ENCODE measurements at places on chromosomes 5 and 9.

GRCh38 chr9:74847478-74848152, 40.1 kb downstream of the TRPM6 start:
- DNase-seq, result no peak

DNA sequence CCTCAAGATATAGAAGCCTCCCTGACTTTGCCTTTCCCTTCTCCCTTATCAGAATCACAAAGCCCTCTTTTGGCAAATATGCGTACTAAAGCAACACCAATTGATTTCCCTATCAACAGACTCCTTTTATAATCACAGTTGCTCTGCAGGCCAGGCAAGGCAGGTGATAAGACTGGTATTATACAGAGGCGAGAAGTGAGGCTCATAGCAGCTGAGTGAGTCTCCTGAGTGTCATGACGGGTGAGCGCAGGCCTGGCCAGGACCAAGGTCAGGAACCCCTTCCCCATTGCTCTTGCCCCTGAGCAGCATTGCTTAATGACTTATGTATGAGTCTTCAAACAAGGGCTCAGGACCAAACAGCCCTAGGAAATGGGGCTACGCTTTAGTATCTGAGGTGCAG, 70.8 kb downstream of the FBXO38 start:
- DNase-seq, result no peak

DNA sequence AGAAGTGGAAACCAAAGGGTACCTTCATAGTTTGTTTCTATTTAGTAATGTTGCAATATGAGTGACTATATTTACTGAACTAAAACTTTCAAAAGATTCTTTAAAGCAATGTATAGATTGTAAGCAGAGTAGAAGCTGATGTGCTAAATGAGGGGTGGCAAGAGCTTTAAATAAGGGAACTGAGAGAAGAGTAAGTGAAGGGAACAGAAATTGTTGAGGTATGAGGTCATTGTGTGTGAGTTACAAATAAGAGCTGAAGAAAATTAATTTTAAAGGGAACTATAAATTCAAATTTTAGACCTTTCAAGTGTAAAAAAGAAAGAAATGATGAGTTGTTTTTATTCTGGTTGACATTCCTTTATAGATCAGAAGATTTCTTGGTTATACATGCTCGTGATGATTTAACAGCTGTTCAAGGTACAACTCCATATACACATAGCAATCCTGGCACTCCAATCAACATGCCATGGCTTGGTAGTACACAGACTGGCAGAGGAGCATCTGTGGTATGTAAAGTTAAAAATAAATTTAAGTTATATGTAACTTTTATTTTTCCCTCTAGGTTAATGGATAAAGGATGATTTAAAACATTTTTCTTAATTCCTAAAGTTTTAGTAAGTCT, 135.1 kb upstream of the TNFAIP8 start:
- no peak for DNase-seq

DNA sequence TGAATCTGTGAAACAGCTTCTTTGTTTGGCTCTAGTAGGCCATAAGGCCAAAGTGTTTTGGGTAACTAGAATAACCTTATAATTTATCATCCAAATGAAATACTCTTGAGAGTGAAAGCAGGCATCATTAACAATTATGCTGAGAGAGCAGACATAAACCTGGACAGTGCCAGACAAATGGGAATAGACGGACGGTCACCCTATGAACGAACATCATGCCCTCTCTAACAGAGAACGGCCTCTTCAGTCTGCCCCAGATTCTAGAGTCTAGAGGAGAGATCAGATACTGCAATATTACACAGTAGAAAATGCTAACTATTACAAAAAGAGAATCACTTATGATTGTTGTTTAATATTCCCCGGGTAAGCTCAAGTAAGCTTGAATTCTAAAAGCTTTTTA, 68.5 kb downstream of the APBA1 start:
- no peak for DNase-seq

DNA sequence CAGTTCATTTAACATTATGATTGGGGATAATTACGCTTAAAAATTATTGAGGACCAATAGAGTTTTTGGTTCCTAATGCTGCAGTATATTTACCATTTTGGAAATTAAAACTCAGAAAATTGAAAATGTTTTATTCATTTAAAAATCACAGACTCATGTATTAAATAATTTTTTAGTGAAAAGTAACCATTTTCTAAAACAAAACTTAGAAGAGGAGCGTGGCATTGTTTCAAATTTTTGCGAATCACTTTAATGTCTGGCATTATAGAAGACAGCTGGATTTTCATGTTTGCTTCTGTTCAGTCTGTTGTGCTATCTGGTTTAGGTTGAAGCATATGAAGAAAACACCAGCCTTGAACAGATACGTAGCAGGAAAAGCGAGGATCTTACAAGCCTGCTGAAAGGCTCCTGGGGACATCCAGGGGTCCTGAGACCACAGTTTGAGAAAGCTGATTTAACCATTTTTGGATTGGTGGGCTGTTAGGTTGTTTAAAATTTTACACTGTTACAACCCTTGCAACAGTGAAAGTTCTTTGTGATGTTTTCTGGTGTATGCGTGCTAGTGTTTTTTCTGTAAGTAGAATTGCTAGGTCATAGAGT, 1.6 kb downstream of the ZFYVE16 start:
- DNase-seq, result no peak

DNA sequence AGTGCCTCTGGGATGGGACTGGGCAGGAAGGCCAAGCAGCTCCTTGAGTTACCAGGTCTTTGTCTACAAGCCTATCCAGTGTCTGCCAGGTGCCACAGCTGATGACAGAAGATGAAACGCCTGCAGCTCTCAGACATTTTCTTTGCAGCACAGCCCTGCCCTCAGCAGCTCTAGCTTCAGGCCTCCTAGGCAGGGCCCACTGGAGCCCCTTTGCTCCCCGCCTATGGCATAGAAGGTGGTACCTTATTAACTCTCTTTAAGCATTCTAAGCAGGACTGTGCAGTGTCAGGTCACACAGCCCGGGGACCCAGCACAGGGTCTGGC, 1.3 kb upstream of the SKP1 start:
- no peak for DNase-seq

DNA sequence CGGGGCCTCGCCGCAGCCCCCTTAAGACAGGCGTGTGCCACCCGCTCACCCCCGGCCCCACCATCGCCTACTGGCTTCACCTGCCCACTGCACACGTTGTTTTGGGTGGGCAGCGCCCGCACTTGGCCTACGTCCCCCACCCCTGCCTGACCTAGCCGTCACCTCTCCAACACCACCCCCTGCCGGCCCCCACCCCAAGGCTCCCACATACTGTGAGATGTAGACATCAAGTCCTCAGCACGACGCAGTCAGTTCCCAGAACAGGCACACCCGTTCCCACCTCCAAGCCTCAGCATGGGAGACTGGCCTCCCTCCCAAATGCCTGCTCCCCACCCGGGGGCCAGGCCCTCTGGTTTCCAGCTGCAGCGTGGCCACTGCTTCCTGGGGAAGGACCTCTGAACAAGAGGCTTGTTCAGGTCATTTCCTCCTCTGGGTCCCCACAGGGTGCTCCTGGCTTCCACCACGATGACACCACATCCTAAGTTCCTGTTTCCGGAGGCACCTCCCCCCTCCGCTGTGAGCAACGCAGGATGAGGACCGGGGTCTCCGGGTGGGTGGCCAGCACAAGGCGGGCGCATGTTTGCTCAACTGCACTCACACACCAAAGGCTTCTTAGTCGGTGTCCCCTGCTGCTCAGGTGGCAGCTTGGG, 11.3 kb downstream of the DBN1 start:
- DNase-seq, result no peak

DNA sequence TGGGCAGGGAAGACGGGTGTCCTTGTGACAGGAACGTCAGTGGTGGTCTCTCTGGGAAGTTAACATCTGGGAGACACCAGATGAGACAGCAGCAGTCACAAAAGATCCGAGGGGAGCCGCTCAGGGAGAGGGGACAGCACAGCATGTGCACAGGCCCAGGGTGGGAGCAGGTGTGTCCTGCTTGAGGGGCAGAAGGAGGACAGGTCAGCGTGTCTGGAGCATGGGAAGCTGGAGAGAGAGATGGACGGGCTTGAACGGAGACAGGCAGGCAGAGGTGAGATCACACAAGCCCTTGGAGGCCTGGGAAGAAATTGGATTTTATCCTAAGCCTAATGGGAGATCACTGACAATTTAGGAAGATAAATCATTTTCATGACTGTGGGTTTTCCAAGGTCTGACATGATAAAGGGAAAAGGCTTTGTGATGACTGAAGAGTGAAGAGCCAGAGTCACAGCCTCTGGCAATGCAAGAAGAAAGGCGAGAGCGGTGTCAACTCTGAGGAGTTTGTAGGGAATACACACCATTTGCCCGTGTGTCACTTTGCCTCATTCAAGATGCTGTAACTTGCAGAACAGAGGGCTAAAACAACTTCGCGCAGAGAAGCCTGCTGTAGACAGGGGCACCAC, 88.3 kb downstream of the FSTL4 start:
- no peak for DNase-seq

DNA sequence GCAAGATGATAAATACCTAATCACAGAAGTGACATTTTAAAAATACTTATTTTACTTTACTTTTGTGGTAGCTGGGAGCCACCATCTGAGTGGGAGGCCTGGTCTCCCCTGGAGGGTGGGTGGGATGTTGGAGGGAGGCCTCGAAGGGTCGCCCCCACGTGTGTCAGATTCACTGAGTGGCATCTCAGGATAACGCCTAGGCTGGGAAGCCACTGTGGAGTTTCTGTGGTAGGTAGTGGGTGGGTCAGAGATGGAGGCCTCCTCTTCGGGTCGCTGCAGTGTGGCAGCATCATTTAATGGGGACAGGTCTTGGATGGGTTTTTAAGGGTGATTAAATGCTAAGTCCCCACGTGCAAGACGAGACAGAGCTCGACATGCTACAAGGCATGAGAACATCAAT, 1154.8 kb upstream of the CDH18 start:
- DNase-seq, result no peak

GRCh38 chr5:149727336-149728035, 2.6 kb upstream of the PPARGC1B start:
- no peak for DNase-seq

- DNase-seq, result no peak
Measured at GRCh38 chr5:32936329-32936728, 225.2 kb downstream of the NPR3 start.

GRCh38 chr5:33905381-33905780, 13.6 kb upstream of the ADAMTS12 start:
- DNase-seq, result no peak

DNA sequence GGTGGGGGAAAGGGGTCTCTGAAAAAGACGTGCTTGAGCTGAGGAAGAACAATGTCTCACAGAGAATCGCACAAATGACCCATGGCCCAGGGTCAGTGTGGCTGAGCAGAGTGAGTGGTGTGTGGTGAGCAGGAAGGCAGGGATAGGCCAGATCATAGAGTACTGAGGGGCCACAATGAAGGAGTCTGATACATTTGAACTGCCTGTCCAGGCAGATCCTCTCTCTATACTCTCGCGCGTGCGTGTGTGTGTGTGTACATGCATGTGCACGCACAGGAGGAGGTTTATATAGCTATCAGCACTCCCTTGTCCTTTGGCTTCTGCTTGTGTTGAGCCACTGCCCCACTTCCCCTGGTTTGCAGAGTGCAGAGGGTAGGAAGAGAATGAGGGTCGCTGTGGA, 294.0 kb downstream of the ZNF608 start:
- no peak for DNase-seq

DNA sequence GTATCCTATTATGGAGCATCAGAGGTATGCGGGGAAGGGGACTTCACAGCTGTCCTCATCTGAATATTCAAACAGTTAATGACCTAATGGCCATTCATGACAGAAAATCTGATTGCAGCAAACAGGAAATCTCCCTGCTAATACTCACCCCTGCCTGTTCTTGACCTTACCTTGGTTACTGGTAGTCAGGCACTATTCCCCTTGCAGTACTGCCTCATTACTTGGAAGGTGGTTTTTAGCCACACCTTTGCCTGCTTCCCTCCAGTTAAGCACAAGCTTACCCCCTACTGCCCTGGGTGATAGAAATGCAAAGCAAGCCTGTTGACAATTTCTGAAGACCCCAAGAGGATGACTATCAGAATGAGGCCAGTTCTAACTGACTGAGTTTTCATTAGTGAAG, 332.4 kb downstream of the NTRK2 start:
- DNase-seq, result no peak

DNA sequence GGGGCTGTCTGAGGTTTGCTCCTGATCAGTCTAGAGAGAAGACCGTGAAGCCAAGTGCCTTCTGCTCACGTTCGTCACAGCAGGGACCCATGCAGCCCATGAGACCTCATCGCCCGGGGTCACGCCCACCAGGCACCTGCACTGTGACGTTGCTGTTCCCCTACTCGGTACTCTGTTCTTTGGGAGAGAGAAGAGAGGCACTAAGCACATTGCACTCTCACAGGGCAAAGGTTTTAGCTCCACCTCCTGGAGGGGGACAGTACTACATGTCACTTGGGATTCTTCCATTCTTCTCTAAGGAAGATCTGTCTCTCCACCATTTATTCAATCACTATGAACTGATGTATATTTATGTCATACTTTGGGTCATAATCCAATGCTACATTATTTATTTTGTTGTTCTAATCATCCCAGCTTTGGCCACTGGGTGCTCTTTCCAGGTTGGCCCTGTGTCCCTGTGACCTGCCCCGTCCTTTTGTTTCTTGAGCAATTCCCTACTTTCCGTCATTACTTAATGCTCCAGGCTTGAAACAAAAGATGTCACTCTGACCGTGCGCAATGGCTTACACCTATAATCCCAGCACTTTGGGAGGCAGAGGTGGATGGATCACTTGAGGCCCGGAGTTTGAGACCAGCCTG, 31.4 kb upstream of the BRD3 start:
- peak; percentile 50 for DNase-seq

DNA sequence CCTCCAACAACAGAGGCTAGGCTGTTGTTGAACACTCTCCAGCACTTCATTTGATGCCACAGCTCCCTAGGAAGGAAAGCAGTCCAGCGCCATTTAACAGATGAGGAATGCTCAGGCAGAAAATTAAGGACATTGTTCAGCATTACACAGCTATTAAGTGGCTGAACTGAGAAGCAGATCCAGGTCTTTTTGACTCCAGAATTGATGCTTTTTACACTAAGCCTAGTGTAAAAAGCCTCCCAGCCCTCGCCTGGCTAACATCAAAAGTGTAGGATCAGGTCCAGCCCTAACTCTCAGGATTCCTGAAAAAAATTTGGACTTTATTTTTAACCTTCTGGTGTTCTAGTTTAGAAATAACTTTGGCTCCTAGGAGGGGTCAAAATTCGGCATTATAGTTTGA, 106.4 kb upstream of the SMC5 start:
- no peak for DNase-seq

- DNase-seq, result no peak
Measured at GRCh38 chr5:33891446-33891787, 373 bp downstream of the ADAMTS12 start.

DNA sequence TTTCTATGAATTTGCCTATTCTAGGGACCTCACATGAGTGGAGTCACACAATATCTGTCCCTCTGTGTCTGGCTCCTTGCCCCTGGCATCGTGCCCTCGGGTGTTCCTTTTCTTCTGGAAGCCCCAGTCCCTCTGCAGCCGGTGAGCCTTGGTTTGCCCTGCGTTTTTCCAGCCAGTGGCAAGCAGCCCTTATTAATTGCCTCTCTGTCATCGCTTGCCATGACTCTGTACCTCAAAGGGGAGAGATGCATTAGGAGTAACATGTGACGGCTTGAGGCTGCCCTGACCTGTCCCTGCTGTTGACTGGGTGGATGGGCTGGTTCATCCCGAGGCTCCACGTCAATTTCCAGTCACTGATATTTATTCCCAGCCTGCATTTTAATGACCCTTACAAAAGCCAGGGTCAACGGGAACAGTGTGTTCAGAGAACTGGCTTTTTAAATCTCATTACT, 87.3 kb downstream of the CFAP90 start:
- no peak for DNase-seq

- DNase-seq, result peak; percentile 36
Measured at GRCh38 chr5:176700239-176700847, 53.1 kb downstream of the TSPAN17 start.

Data from activated T-cell treated with anti-CD3 and anti-CD28 coated beads, Interleukin-2, amount 50 U/mL, for 24 hours (primary cell).